ENCODE measurements at places on chromosomes 4 and X. TPM values are rescaled to one million over a fixed set of nuclear protein-coding genes. Genes with fewer than 3 reads are reported as not detected.

The SUV39H1 gene
- 26.8 TPM for total RNA-seq

The CXorf49 gene
- not detected for total RNA-seq

The MAGEE2 gene
- not detected for total RNA-seq

DNA sequence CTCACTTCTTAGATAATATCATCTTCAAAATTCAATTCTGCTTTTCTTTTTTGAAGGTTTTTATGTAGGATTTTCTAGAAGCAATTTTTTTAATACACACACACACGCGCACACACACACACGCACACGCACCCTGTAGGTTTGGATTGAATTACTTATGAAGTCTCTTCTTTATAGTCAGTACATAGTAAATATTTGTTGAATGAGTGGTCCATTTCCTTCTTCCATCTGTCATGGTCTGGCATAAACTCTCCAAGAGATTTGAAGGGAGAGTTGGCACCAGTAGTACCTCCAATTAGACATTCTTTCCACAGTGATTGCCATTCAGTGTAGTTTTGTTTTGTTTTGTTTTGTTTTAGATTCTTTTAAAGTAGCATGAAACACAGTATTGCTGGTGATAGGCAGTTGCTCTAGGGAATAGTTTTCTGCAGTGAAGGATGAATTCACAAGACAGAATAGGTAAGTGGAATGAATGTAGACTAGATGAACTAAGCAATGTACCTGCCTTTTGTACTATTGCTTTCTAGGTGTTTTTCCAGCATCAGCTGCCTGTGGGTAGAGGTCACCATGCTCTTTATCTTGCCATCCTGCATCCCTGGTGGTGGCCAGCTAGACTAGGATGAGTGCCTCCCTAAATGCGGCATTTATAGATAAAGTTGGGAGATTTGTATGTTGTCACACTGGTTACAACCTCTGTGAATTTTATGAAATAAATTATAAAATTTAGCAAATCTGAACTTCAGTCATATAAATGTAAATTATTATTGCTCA is 20.5 kb downstream of the PDLIM5 start:
- no peak for DNase-seq
- H3K27ac ChIP-seq = no peak overlapping the region
- no peaks in the 10 kb centered on the region for H3K36me3 ChIP-seq
- no peak overlapping the region for H3K4me3 ChIP-seq
- no peaks in the 10 kb centered on the region for H3K27me3 ChIP-seq
- no peaks in the 10 kb centered on the region for H3K4me1 ChIP-seq

GRCh38 chr4:39369301-39369700 is 3.1 kb upstream of the RFC1 start:
- peaks cover 7% of the 10 kb centered on the region for H3K36me3 ChIP-seq
- peaks cover 16% of the 10 kb centered on the region for H3K4me1 ChIP-seq

- DNase-seq = no peak
- H3K36me3 ChIP-seq = no peaks in the 10 kb centered on the region
- no peak overlapping the region for H3K27ac ChIP-seq
- H3K4me3 ChIP-seq = no peak overlapping the region
- H3K27me3 ChIP-seq = peaks cover 22% of the 10 kb centered on the region
- H3K4me1 ChIP-seq = peaks cover 4% of the 10 kb centered on the region
Observed at GRCh38 chr4:5018096-5018495, 1.2 kb downstream of the CYTL1 start.

DNA sequence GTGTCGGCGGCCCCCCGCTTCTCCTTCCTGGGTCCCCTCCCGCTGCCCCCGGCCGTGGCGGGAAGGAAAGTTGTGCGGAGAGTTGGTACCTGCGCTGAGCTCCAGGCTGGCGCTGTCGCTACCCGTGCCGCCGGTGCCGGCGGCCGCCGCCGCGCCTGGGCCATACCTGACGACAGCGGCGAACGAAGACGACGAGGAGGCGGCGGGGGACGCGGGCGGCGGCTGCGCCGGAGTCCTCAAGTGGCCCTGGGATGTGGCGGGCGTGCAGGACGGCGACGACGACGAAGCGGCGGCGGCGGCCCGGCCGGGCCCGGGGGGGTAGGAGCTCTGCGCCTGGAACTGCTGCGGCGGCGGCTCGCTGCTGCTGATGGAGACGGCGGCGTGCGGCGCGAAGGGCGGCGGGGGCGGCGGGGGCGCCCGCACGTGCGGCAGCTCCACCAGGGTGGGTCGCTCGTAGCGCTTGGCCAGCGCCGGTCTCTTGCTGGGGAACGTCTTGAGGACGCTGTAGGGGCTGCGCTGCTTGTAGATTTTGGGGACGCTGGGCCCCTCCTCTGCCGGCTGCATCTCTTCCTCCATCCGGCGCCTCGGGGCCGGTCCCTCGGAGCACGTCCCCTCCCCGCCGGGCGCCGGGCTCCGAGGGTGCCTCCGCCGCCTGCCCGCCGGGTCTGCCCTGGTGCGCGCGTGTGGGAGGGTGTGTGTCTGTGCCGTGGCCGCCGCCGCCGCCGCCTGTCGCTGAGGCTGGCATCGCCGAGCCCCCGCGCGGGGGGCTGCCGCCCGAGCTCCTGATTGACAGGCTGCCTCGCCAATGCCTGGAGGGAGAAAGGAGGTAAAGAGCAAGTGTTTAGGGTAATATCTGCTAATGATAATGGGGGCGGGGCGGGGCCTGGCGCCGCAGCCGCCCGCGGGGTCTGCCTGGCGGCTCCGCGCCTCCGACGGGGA is 618 bp downstream of the BEND4 start:
- H3K4me1 ChIP-seq = peaks cover 8% of the 10 kb centered on the region
- no peak overlapping the region for H3K27ac ChIP-seq
- H3K27me3 ChIP-seq = peaks cover 66% of the 10 kb centered on the region

- H3K27ac ChIP-seq = peak overlapping the region; percentile 84
- H3K36me3 ChIP-seq = peaks cover 11% of the 10 kb centered on the region
- no peak for DNase-seq
- H3K4me1 ChIP-seq = peaks cover 58% of the 10 kb centered on the region
- peak overlapping the region; percentile 43 for H3K4me3 ChIP-seq
Observed at GRCh38 chr4:152458801-152459302, 77.0 kb downstream of the FBXW7 start.

- no peak for DNase-seq
- no peak overlapping the region for H3K4me3 ChIP-seq
- no peaks in the 10 kb centered on the region for H3K36me3 ChIP-seq
- no peak overlapping the region for H3K27ac ChIP-seq
- H3K4me1 ChIP-seq = no peaks in the 10 kb centered on the region
Observed at GRCh38 chr4:62399242-62399641, 1199.1 kb downstream of the ADGRL3 start.

The ZNF157 gene
- total RNA-seq = 0.83 TPM

DNA sequence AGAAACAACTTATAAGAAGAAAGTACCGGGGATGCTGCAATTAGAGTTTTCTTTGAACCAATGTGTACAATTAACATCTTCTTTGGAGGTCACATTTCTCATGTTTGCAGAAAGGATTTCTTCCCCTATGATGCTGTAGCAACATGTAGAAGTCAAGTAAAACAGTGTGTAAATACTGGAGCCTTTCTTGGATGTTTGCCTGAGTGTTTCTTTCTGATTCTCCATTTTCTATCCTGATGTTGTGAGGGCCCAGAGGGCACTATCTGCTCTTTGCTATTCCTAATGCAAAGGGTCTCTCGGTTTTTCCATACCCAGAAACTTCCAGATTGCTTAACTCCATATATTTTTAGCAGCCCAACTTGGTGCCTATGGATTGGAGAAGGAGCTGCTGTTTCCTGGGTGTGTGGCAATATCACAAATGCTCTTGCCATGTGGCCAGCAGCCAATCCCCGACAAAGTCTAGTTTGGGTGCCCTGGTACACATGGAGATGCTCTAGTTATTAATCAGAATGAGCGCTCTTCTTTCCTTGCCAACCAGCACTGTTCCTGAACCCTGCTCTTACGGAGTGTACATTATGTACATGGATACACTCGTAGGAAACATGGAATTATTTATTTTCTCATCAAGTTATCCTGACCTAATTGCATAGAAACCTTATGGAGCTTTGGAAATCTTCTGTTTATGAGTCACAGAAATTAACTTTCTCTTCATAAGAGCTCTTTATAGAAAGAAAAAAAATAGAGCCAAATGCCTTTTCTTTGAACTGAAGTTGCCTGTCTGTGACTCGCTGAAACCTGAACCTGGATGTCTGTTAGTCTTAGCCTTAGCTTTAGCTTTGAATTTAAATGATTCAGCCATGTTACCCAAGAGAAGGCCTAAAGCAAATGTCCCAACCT is 67.0 kb upstream of the GPC4 start:
- no peaks in the 10 kb centered on the region for H3K27me3 ChIP-seq
- H3K36me3 ChIP-seq = no peaks in the 10 kb centered on the region
- no peak overlapping the region for H3K4me3 ChIP-seq
- no peaks in the 10 kb centered on the region for H3K4me1 ChIP-seq
- no peak overlapping the region for H3K27ac ChIP-seq
- DNase-seq = no peak

DNA sequence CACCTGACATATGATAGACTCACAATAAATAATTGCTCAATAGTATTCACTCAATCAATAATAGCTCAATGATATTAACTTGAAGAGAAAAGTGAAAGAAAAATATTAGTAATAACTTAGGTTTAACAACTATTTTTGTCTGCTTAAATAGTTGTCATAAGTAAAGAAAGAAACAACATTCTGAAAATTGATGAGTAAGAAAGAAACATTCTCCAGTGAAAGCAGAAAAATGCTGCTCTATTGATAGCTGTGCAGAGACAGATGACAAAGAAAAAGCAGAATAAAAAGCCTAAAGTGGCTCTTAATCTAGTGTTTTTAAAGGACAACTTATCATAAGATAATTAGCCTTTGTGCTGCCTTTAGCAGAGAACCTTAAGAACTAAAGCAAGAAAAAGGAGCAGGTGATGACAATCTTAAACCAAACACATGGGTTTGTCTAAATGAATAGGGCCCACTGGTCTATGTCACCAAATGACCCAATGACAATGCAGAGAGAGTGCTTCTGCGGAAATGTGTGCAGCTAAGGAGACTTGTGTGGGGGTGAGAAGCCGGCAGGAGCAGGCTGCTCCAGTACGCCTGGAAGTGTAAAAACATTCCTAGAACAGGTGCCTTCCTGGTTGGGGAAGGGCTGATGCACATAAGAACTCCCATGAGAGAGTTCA is 13.2 kb downstream of the HS3ST1 start:
- H3K27ac ChIP-seq = no peak overlapping the region
- H3K4me3 ChIP-seq = no peak overlapping the region
- no peak for DNase-seq

GRCh38 chr4:56080384-56080783 is 131.6 kb downstream of the CEP135 start:
- H3K4me1 ChIP-seq = no peaks in the 10 kb centered on the region
- no peak for DNase-seq
- no peaks in the 10 kb centered on the region for H3K36me3 ChIP-seq

DNA sequence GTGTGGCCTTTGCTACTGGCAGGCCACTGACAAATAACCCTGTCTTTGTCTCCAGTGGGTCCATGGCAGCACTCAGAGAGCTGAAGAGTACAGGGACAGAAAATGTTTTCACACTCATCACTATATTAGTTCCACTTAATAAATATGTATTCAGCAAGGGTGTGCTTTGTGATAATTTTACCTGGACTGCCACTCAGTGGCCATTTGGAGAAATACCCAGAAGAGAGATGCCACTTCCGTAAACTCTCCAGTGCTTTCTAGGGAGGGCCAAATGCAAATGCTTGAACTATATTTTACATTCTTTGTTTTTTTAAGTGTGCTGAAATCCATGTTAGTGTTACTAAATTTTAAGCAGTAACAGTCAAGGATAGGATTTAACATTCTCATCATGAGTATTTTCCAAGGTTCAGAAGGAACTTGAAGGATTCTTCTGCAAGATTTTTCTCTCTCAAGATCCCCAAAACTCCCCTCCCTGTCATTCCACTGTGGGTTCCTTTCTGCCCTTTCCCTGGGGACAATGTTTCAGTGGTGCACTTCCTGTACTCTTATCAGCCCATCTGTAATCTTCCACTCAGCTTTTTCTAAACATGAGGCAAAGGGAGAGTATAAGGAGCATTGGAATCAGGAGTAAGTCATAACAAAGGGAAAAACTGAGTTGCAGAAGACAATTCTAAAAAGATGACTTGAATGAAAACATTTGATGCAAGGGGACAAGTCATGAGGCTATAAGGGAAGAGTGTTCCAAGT is 46.0 kb downstream of the TFDP3 start:
- DNase-seq = no peak
- no peak overlapping the region for H3K27ac ChIP-seq
- no peak overlapping the region for H3K4me3 ChIP-seq
- no peaks in the 10 kb centered on the region for H3K4me1 ChIP-seq
- H3K27me3 ChIP-seq = no peaks in the 10 kb centered on the region
- no peaks in the 10 kb centered on the region for H3K36me3 ChIP-seq

GRCh38 chrX:114581528-114582263 is 2.2 kb upstream of the HTR2C start:
- no peak overlapping the region for H3K4me3 ChIP-seq
- no peak overlapping the region for H3K27ac ChIP-seq
- H3K27me3 ChIP-seq = peaks cover 26% of the 10 kb centered on the region
- no peak for DNase-seq
- no peaks in the 10 kb centered on the region for H3K36me3 ChIP-seq
- H3K4me1 ChIP-seq = no peaks in the 10 kb centered on the region

The DNAAF6 gene
- total RNA-seq = not detected

DNA sequence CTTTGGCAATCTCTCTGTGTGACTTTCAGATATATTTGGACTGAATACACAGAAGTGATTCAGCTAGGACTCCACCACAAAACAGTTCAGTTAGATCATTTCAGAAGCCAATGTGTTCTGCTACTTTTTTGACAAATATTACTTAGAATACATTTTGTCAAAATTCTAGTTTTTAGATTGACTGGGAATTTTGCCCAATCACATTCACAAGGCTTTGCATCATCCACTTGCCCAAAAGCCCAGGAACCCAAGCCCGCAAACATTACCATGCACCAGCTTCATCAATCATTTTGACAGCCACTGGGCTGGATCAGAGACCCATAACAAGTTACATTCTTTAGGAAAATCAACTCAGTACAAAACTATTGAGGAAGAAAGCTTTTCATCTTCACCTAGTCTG is 256.6 kb upstream of the NDST3 start:
- no peaks in the 10 kb centered on the region for H3K4me1 ChIP-seq
- no peak for DNase-seq
- no peaks in the 10 kb centered on the region for H3K36me3 ChIP-seq
- no peak overlapping the region for H3K4me3 ChIP-seq

The EPGN gene
- total RNA-seq = not detected

DNA sequence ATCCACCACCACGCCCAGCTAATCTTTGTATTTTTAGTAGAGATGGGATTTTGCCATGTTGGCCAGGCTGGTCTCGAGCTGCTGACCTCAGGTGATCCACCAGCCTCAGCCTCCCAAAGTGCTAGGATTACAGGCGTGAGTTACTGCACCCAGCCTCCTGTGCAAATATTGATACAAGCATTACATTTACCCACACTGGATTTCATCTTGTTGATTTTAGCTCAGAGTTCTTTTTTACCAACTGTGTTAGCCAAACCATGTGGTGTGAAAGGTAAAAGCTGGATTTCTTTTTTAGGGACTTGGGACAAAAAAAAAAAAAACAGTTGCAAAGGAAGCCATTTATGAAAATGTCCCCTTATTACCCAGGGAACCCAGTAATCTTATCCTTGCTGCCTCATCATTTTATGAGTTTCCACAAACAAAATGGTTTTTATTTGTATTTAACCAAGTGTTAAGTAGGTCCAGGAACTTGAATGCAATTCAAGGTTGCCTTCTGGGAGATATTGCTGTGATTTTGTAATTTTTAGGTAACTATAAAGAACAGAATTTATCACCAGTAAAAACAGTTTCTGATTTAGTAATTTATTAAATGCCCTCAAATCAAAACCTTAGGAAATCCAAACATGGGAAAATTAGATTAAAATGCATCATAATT is 202.5 kb downstream of the PALLD start:
- no peak for DNase-seq
- no peaks in the 10 kb centered on the region for H3K36me3 ChIP-seq
- no peak overlapping the region for H3K27ac ChIP-seq
- H3K27me3 ChIP-seq = peaks cover 9% of the 10 kb centered on the region

The CNGA1 gene
- not detected for total RNA-seq

Measured in activated naive CD8-positive, alpha-beta T cell treated with anti-CD3 and anti-CD28 coated beads, Interleukin-2, amount 10 ng/mL, durations not matched to agents 7 days and 5 days (primary cell).